Stimulated activated CD4-positive, alpha-beta T cell treated with anti-CD3 and anti-CD28 coated beads, Interleukin-1b, Interleukin-23, amount 100 ng/mL, for 48 hours (primary cell): ENCODE measurements at places on chromosomes 4 and X.

- DNase-seq = no peak
Observed at GRCh38 chr4:134812611-134813010, 611.0 kb upstream of the PABPC4L start.

DNA sequence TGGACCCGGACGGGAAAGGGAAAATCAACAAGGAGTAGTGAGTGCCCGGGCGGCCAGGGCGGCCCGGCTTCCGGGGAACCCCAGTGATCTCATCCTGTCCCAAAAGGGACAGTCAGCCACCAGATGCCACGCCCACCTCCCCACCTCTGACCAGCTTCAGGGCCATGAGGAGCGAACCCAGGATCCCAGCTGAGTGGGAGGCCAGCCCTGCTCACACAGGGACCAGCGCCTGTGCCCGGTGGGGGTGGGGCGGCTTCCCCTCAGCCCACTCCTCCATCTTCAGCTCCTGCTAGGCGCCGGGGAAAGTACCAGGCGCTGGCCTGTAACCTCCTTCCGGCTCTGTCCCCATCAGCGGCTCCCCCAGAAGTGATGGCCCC lies 6.2 kb downstream of the MYL5 start:
- no peak for DNase-seq

GRCh38 chr4:101191302-101192098 lies 155.8 kb downstream of the PPP3CA start:
- DNase-seq = no peak

GRCh38 chr4:147244786-147245185 lies 236.1 kb upstream of the EDNRA start:
- no peak for DNase-seq

DNA sequence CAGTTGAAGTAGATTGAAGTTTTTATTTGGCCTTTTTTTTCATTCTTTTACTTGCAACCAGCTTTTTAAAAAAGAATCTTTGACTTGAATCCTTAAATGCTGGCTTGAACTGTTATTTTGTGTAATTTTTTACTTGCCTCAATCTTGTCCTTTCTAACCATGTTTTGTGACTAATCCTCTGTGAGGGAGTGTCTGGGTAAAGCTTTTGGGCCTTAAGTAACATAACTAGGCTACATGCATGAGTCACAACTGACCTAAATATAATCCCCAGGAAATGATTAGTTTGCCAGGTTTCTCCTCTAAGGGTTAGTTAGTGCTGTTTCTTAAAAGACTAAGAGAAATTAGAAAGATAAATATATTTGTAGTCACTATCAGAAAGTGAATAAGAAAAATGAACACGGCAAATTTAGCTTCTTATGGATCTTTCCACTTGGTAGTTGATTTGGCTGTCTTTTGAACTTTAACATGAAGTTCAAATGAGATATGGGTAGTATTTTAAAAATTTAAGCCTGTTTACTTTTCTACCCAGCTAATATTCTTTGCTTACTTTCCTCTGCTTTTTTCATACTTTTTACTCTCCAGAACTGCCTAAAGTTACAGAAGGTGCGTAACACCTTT lies 13.0 kb downstream of the EXOC1 start:
- DNase-seq = no peak

DNA sequence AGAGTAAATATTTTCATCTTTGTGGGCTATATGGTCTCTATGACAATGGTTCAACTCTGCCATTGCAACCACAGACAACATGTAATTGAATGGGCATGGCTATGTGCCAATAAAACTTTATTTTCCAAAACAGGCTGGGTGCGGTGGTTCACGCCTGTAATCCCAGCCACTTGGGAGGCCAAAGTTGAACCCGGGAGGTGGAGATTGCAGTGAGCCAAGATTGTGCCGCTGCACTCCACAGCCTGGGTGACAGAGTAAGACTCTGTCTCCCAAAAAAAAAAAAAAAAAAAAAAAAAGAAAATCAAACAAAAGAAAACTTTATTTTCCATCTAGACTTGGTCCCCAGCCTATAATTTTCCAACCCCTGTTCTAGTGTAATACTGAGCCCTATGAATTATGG lies 38.4 kb upstream of the LAS1L start:
- no peak for DNase-seq

DNA sequence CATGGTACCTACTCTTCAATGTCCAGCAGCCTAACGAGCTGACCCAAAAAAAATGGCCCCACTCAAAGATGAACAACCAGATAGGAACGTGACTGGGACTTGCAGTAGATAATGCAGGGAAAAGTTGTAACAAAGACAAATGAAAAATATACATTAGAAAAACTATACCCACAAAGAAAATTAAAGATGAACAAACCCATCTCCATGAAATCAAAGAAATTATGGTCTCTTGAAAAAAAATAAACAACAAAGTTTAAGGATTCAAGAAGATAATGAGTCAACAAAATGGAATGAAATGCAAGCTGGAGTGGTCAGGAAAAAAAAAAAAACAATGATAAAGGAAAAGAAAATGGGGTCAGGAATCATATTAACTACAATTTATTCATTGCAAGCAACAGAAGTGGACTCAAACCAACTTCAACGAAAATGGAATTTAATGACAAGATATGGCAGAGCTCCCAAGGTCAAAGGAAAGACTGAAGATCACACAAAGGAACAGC lies 309.8 kb upstream of the GALNT7 start:
- DNase-seq = no peak

DNA sequence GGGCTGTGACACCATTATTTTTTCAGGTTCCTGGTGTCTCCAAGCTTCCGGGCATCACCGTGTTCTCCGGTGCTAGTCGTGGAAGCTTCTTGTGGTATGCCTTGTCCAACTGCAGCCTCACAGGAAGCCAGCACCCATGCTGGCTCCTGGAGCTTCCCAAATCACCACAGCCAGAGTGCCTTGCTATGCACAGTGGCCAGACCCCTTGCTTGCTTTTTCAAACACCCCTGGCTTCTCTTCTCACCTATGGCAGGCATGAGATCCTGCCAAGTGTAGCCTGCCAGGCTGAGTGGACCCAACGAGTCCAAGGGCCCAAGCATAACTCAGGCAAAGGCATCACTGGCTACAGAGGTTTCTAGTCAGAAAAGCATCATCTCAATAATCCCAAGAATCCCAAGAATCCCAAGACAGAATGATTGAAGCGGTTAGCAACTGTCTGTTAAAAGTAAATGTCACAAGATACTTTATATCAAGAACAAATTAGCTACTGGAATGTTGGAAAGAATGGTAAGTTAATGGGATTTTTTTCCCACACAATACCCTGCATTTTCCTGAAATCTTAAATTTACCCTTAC lies 1522.9 kb downstream of the PCDH18 start:
- DNase-seq = no peak

DNA sequence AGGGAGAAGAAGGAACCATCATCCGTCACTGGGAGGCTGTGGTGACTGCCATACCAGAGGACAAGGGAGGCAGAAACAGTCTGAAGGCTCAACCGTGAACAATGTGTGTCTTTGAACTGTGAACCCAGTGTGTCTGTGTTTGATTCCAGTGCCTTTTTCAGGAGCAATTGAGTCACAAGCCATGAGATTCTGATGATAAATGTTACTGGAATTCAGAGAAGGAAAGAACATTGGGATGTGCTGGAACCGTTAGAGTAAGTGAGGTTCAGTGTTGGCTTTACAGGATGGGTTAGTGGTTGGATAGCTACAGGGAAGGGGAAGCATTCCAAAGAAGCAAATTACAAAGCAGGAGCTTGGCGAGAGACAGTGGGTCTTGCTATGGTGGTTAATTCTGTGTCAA lies 464.4 kb downstream of the TRIML1 start:
- DNase-seq = no peak

DNA sequence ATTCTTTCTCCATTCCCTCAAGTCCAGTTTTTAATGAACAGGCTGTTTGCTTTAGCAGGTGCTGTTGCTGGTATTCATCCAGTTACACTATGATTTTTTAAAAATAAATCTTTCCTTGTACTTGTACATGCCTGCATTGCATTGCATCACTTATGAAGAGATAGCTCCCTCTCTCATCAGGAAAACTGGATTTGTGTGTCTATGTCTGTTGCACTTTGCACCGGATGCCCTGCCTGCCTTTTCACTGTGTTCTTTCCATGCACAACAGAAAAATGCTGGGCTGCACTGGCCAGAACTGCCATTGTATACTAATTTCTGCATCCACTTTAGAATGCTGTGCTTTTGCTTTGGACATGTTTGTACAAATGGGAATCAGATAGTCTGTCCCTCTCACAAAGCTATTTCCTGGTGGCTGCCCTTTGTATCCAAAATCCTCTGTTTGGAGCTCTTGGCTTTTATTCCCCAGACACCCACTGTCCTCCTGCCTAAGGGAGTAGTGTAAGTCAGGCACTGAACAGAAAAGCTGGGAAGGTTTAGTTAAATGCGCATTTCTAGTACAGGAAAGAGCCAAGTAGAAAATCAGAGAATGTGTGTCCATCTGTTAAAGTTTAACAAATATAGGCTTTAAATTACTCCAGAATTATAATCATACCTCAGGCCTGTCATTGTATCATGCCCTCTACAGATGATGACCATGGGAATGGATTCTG lies 119.1 kb downstream of the MBNL3 start:
- no peak for DNase-seq

GRCh38 chr4:36304138-36304681 lies 22.8 kb downstream of the DTHD1 start:
- no peak for DNase-seq

DNA sequence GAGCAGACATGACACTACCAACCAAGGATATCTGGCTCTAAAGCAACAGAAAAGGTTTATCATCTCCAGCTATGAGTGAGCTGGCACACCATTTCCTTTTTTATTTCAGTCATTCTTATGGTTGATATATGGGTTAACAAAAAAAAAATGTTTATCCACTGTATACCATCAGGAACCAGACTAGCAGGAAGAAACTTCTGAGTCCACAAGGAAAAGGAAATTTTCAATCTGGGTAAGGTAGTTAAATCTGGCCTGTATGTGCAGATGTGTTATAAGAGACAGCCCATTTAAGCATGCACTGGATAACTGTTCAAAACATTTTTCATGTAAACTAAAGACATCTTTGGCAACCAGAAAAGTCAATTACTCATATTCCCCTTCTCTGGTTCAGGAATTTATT lies 35.0 kb downstream of the AMMECR1 start:
- no peak for DNase-seq

- DNase-seq = no peak
Observed at GRCh38 chr4:86831262-86832130, 17.7 kb downstream of the SLC10A6 start.

GRCh38 chrX:34880656-34881055 lies 61.9 kb upstream of the FAM47B start:
- DNase-seq = no peak

GRCh38 chr4:143763587-143763986 lies 63.1 kb upstream of the FREM3 start:
- no peak for DNase-seq

DNA sequence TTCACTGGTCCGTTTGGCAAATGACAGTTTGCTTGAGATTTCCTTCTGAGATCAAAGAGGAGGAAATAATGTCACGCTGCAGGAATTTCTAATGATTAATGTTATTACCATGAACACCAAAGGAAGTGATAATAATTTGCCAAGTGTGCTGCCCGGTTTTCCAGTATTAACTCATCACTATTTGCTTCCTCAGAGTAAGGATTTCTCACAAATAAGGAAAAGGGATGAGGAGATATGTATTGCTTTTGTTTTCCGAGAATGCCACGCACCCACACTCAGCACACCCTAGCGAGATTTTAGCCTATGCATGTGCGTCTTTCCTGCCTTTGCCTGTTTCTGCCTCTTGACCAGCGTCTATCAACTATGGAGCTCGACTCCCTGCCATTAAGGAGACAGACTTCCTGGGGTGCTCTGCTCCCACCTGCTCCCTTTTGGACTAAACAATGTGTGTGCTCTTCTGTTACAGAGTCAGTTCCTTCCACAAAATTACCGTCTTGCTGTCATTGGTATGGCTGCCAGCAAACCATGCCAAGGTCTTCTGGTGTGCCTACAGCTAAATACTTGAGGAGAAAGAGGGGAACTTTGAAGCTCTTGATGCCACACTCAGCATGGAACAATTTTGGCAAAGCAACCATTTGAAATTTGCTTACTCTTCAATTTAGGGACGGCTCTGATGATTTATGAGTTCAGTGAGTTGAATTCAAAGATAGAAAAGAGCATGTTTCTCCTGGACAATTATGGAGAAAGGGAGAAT lies 393.1 kb upstream of the ZFP42 start:
- DNase-seq = no peak

GRCh38 chr4:155807021-155807420 lies 48.2 kb downstream of the GUCY1B1 start:
- no peak for DNase-seq

DNA sequence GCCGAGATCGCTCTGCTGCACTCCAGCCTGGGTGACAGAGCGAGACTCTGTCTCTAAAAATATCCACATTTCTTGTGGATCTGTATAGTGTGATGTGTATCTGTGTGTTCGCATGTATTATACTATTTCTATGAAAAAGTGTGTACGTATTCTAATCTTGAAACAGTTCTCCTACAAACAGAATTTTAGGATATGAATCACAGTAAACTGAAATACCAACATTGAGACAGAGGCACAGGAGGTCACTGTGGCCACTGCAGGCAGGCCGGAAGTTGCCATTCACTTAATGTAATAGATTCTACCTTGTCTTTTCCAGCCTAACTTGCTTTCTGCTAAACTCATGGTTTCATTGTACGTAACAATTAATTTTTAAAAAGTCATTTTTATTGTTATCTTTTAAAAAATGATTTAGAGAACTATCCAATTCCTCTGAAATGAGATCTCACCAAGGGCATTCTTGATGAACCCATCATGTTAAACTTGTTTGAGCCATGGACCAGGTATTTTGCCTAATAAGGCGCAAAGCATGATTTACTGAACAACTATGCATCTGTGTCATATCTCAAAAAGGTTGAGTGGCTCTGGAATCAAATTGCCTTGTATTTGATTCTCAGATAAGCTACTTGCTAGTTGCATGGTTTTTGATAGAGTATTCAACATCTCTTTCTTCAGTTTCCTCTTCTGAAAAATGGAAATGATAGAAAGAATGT lies 154.9 kb upstream of the GYPA start:
- no peak for DNase-seq

DNA sequence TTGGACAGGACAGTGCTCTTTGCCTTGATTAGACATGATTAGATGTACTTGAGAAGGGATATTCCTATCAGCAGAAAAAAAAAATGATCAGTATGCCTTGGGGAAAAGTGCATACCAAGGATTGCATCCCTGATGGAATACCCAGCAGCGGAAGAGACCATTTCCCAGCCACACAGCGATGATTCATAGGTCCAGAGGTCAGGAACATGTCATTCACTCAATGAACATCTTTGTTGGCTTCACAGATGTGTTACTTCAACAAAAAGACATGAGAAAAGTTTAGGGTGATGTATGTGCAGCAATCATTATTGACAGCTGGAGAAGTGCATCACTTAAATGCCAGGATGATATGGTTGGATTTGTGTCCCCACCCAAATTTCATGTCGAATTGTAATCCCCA lies 293.5 kb downstream of the ZNF674 start:
- no peak for DNase-seq
